Stimulated activated naive CD4-positive, alpha-beta T cell (primary cell): ENCODE measurements at places on chromosomes 3 and 15.
A peak's percentile ranks its signal among the peaks of the same experiment; 100 is the strongest.

- no peak for DNase-seq
Measured at GRCh38 chr3:111134302-111134701, 62.7 kb downstream of the NECTIN3 start.

- no peak for DNase-seq
Measured at GRCh38 chr3:2958551-2958950, 151.6 kb downstream of the IL5RA start.

DNA sequence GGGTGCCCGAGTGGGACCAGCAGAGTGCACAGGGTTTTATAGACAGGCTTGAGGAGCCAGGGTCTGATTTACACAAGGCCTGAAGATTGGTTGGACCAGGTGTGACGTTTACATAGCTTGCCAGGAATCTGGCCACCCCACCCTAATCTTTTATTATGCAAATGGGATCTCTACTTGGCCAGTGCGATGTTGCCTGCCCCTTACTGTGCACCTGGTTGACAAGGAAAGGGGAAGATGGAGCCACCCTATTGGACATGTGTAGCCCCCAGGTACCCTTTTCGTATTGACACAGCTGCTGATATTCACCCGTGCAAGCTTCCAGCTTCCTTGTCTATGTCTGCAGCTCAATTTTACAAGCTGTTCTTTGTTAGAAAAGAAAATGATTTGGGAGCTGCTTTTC, 132.0 kb downstream of the ARNT2 start:
- no peak for DNase-seq

GRCh38 chr3:107249132-107249531, 128.1 kb upstream of the CCDC54 start:
- no peak for DNase-seq

- DNase-seq = no peak
Measured at GRCh38 chr3:136332302-136332701, 82.2 kb downstream of the PCCB start.

DNA sequence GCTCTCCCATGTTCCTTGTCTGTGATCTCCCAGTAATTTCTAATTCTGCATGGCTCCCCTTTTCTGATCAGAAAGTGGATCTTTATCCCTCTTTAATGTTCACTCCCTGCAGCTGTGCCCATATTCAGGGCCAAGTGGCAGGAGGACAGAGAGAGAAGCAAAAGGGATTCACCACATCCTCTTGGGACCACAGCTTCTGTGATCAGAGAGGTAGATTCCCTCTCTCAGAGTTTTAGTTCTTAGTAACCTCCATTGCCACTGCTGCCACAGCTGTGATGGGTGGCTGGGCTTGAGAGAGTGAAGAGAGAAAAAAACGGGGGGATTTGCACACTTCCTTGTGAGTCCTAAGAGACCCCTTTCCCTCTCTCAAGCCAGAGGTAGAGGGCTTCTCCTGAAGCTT, 49.2 kb downstream of the GLCE start:
- no peak for DNase-seq

GRCh38 chr3:169804681-169805080, 8.0 kb upstream of the LRRIQ4 start:
- no peak for DNase-seq

GRCh38 chr3:52253314-52254304, 8.1 kb downstream of the PPM1M start:
- DNase-seq = peak; percentile 75

GRCh38 chr15:38205526-38206272, 46.9 kb upstream of the SPRED1 start:
- DNase-seq = no peak

- DNase-seq = no peak
Measured at GRCh38 chr3:134367869-134368750, 6.1 kb downstream of the AMOTL2 start.

GRCh38 chr15:71800835-71801745, 9.3 kb upstream of the NR2E3 start:
- peak; percentile 5 for DNase-seq

GRCh38 chr3:111303760-111304159, 232.1 kb downstream of the NECTIN3 start:
- DNase-seq = no peak

DNA sequence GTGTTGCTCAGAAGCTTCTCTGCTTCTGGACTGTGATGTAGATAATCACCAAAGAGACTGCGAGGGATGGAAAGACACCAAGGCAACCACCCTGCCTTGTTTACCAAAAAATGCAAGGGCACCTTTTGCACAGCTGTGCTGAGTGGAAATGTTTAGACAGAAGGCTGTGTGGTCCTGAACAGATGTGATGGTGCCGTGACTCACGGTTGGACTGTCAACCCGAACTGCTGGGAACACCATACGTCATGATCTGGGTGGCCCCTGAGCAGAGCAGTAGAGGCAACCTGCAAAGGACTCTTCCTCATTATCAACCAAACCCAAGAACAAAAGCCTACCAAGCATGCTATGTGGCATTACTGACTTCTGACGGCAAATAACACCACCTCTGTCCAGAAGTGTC, 61.3 kb upstream of the LPP start:
- DNase-seq = no peak
